ENCODE measurements at places on chromosomes 4 and X.

GRCh38 chrX:44765556-44765955 is 78.3 kb upstream of the DUSP21 start:
- DNase-seq: no peak

DNA sequence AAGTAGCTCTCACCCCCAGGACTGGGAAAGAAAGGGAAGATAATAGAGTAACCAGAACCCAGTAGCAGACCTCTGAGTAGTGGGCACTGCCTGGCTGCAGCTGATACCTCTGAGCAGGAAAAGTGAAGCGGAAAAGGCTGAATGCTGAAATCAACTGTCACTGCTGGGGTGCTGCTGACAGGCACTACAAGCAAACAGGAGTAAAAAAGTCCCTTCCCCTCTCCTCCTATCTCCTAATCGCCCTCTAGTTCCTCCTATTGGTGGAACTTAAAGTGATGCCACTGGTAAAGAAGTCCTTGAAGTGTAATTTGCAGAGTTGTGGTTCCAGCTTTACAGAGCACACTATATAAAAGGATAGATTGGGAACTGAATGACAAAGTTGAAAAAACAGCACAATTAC is 32.8 kb upstream of the GLRB start:
- peak; percentile 70 for DNase-seq

DNA sequence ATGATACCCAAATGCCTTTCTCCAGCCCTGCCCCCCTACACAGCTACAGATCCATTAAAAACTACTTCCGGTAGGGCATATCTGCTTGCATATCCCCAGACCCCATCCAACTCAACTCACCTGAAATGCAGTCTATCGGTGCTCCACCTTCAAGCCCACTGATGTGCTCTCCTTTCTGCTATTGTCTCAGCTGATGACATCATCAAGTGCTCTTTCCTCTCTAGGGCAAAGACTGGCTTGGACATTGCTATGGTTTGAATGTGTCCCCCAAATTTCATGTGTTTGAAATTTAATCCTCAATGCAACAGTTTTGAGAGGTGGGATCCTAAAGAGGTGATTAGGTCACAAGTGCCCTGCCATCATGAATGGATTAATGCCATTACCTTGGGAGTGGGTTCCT is 212.4 kb downstream of the RELL1 start:
- no peak for DNase-seq

DNA sequence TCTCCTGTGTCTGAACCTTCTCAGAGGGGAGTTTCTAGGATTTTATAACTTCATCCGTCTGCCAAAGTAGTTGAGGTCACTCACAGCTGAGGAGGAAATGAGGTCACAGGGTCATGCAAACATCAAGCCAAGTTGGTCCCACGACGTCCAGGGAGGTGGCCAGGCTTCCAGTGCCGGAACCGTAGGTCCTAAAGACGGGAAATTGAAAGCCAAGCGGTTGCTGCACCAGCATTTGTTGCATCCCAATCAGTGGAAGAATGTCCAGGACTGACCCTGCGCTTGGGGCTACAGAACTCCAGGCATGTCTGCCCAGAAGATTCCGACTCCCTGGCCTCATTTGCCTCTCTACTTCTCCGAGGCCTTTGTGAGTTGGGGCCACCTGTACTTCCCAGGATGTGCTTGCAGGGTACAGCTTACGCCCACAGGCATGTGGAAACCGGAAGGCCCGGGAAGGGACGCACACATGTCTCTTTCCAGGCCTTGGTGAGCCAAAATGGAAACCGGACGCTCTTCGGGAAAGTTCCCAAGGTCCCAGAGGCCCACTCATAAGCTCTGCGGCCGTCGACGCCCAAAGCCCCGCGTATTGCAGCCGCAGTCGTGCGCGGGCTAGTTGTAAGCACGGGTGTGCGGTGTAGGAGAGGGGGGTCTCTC is 9.3 kb downstream of the PRDM8 start:
- no peak for DNase-seq

DNA sequence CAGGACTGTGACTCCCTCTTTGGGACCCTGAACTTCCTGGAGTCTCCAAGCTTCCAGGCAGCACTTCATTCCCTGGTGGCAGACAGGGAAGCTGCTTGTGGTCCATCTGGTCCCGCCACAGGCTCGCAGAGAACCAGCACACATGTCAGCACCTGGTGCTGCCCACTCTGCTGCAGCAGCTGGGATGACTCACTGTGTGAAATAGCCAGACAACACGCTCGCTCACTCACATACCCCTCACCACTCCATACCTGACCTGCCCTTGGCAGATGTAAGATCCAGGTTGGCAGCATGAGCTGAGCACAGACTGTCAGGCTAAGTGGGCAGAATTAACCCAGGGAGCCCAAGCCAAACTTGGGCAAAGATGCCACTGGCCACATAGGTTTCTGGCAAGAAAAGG is 613.5 kb downstream of the PCDH18 start:
- no peak for DNase-seq

GRCh38 chrX:19765628-19766027 is 121.8 kb downstream of the SH3KBP1 start:
- no peak for DNase-seq

DNA sequence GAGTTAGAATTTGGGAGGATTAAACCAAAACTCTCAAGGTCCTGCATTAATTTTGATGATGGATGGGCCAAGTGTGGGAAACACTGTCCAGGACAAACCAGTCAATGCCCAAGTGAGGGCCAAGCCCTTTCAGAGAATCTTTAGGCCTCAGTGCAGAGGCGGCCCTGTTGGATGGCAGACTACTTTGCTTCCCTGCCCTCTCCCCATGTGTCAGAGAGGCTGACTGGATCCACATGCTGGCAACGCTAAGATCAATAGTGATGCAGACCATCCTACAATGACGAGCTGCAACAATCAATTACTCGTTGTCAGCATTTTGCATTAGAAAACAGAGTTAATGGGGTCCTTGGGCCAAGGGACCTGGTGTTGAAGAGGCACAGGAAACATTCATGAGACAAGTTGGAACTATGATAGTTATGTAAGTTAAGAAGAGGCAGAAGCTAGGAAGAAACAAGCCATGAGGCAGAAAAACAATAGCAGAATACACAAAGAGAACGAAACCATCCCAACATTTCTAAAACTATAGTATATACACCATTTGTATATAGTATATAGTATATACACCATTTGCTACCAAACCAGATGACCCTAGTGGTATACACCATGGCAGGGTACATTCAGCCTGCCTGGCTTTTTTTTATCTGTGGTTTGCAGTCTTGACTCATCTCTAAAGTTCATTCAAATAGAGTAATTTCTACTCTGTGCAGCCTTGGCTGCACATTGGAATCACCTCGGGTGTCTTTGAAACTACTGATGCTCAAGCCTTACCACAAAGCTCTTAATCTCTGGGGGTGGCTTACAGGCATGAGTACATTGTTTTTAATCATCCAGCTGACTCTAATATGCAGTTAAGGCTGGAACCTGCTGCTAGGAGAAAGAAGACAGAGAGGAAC is 147.7 kb upstream of the GYPA start:
- peak; percentile 60 for DNase-seq

DNA sequence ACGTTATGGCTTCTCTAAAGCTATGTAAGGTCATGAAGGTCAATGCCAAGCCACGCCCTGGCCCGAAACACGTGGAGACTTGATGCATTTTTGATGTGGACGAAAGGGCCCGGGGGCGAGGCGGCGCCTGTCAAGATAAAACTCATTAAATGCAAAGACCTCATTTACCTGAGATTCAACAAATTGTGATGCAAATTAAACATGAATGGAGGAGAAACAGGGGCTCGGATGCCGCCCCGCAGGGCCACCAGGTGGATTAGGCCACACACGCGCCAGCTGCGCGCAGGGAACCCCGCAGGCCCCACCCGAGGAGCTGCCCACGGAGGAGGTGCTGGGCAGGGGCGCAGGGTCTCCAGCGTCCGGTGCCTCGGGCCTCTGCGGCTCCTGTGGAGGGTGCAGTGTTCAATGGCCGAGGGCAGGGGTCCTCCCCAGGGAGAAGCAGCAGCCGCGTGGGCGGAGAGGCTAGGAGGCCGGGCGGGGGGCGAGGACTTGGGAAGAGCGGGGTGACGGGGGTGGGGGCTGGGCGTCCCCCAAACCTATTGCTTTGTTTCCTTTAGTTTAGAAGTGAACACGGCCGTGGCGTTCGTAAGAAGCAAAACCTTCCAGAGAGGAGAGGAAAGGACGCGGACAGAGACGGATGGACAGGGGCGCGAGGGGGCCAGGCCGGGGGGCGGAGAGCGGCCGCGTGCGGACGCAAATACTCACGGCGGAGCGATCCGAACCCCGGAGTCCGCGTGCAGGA is 40.4 kb downstream of the CPLX1 start:
- DNase-seq: no peak

GRCh38 chr4:47862297-47862696 is 24.4 kb upstream of the CORIN start:
- peak; percentile 25 for DNase-seq

- peak; percentile 65 for DNase-seq
Observed at GRCh38 chr4:181030961-181031360, 1212.2 kb upstream of the TENM3 start.

GRCh38 chrX:83260288-83260687 is 247.8 kb upstream of the POU3F4 start:
- DNase-seq: no peak

DNA sequence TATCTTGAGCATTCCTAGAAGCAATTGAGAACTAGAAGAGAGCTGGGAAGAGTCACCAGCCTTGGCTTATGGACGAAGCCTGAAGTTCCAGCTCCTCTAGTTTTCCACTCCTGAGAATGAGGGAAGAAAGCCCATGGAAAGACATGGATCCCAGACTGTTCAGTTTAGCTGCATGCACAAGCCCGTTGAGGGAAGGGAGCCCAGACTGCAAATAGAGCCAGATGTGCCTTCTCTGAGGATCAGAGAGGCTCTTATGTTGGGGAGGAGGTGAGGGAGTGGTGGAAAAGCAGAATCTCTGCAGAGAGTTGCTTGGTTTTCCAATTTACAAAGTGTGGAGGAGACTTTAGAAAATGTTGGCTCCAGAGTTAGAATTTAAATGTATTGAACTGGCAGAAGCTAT is 69.0 kb downstream of the ASB9 start:
- DNase-seq: no peak

DNA sequence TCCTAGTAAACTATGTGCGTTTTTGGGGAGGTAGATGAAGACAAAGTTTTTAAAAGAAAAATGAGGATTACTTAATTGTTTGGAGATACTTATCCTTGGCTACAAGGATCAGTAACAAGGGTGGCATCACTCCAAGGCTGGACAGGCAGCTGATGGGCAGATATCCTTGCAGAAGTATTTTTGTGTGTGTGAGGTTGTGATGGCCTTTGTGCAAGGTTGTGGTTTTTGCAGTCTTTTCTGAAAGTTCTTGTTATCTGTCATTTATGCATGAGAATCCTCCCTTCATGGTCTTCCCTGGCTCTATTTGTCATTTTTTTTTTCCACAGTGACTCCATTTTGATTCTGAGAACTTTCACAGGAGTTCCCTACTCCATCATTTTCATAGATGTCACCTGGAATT is 96.0 kb upstream of the C1GALT1C1 start:
- DNase-seq: no peak

DNA sequence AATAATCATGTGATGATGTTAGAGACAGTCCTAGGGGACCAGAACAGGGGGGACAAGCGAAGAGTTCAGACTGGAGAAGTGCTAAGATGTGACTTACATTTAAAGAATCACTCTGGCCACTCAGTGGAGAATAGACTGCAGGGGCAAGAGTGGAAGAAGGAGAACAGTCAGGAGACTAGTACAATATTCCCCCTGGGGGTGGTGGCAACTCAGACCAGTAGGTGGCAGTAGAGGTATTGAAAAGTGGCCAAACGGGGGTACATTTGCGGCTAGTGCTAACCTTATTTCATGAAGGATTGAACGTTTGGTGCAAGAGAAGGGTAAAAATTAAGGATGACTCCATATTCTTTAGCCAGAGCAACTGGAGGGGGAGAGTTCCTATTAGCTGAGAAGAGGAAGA is 2.7 kb upstream of the BMX start:
- DNase-seq: peak; percentile 52

GRCh38 chr4:141210168-141210567 is 10.5 kb upstream of the ZNF330 start:
- DNase-seq: no peak

GRCh38 chr4:145507636-145508035 is 26.0 kb downstream of the SMAD1 start:
- DNase-seq: peak; percentile 57

DNA sequence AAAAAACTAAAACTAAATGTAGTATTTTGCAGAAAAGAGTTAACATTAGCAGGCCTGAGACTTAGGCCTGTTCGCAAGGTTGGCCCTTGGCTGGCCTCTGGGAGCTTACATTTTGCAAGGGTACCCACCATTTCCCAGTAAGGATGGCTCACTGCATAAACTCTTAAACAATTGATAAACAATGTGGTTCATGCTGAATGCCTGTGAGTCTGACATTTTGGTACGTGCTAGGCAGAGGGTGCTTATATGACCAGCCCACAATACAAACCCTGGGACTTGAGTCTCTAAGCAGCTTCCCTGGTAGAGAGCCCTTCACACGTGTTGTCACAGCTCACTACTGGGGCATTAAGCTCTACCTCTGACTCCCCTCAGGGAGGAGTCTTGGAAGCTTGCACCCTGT is 7.4 kb downstream of the PRPS2 start:
- peak; percentile 79 for DNase-seq

- DNase-seq: peak; percentile 7
Observed at GRCh38 chrX:145190801-145191389, 56.4 kb upstream of the SPANXN1 start.

- peak; percentile 86 for DNase-seq
Observed at GRCh38 chrX:150184491-150184890, 178.6 kb upstream of the MAMLD1 start.
